ENCODE measurements at places on chromosomes 7 and 10.
A peak's percentile ranks its signal among the peaks of the same experiment; 100 is the strongest.

DNA sequence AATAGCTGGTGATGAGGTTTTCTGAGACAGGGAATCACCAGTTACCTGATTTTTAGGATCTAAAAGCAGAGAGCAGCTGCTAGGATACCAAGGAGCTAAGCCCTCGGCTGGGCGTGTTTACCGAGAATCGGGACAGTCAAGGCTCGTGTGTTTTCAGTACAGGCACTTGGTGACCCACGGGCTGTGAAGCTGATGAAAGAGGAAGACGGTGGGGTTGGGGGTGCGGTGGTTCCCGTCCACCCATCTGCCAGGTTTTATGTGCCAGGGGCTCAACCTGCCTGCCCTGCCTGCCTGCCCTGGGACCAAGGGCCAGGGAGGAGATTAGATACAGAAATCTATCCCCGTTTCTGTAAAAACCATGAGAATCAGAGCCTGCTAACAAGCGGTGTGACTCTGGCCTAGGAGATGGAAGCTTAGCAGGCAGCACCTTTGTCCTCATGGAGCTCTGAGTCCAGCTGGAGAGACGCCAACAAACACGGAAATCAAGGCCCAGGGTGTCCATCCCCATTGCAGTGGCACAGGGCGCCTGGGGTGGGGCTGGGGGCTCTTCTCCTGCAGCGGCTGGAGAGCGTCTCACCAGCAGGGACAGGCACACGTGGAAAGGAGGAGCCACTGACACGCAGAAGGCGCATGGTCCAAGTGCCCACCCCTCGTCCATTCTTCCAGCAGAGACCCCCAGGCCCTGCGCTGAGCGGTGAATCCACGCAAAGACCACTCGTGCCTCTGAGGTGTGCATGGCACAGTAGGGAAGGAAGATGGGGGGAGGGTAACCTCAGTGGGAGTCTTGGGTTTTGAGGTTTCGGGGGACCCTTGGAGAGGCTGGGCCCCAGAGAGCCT lies 265.0 kb upstream of the TCERG1L start:
- DNase-seq: no peak

DNA sequence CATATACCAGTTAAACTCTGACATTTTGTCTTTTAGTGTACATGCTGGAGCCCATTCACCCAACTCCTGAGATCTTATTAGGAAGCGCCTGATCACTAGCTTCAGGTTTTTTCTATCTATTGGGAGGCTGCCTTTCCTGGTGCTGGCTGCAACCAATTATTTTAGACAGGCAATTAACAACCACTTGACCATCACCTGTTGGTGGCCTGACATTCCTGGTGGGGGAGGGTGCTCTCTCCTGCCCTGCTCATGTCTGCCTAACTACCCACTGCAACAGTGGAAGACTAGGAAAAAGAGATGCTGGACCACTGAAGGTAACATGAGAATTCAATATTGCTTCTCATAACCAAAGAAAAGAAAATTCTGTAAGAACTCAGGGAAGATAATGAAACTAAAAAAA lies 190.3 kb upstream of the GRM3 start:
- DNase-seq: no peak

DNA sequence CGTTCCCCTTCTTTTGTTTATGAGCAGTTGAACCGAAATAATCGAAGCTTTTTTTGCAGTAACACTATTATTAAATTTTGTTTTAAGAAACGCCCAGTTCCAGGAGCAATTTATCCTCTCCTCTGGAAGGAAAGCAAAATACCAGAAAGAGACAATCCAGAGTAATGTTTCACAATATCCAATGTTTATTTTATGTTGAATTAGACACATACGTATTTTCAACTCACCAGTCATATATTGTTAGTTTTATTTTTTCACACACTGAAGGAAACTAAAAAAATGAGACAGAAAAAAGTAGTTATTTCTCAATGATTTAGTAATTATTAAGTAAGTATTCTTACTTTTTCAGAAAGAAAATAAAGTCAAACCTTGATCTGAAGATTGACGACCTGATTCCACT lies 85.1 kb downstream of the MYOF start:
- DNase-seq: no peak

DNA sequence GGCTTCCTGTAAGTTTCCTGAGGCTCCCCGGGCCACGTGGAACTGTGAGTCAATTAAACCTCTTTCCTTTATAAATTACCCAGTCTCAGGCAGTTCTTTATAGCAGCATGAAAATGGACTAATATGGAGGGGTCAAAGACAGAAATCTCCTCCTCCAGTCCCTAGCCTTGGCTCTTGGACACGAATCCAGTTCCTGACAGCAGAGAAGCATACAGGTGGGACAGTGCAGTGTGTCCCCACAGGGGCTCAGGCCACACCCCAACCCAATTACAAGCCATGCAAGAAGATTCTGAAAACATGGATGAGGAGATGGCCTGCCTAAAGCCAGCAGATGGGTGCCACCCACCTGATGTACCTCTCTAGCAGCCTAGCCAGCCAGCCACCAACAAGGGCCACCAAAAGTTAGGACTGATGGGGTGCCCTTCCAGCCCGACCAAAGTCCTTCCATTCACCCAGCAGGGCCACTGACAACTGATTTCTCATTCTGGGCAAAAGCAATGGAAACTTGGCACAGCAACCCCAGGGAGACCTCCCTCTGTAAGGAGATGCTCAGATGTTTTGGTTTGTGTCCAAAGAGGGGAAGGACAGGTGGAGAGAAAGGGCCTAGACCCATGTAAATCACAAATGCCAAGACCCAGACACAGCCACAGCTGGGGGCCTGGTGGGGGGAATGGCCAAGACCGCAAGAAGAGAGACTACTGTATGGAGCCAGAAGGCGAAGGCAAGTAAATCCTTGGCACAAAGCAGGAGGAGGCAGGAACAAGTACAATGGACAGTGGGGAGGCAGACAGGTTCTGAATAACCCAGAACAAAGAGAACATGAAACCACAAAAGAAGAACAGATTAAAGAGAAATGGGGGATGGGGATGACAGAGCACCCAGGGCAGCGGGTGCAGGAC lies 13.6 kb downstream of the GPRIN2 start:
- DNase-seq: peak; percentile 58

DNA sequence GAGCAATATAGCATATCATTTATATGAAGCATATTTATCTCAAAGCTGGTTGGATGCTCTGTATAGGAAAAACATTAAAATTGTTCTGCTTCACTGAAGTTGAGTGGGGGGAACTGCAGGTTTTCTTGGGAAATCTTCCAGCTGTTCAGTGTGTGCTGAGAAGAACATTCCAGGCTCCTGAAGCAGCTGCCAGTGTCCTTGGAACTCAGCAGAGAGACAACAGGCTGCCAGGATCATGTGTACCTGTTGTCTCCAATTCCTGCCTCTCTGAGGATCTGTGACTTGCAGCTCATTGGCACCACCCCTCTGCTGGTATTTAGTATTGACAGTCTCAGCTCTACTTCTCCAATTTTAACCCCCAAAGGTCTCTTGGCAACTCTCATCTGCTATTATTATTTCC lies 42.3 kb upstream of the PRKG1 start:
- DNase-seq: no peak

DNA sequence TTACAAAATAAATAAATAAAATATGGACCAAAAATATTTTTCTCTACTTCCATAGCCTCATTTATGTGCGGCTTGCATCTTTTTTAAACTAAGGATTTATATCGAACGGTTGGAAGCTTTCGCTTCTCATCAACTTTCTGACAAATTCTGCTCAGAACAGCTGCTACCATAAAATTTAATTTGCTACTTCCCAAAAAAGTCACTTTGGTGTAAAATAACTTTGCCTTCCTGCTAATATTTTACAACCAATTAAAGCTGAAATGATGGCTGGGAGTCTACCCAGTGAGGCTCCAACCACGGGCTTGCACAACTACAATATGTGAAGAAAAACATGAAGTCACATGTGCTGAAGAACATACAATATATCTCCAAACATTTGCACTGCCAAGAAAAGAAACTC lies 253.1 kb upstream of the NEBL start:
- DNase-seq: no peak

DNA sequence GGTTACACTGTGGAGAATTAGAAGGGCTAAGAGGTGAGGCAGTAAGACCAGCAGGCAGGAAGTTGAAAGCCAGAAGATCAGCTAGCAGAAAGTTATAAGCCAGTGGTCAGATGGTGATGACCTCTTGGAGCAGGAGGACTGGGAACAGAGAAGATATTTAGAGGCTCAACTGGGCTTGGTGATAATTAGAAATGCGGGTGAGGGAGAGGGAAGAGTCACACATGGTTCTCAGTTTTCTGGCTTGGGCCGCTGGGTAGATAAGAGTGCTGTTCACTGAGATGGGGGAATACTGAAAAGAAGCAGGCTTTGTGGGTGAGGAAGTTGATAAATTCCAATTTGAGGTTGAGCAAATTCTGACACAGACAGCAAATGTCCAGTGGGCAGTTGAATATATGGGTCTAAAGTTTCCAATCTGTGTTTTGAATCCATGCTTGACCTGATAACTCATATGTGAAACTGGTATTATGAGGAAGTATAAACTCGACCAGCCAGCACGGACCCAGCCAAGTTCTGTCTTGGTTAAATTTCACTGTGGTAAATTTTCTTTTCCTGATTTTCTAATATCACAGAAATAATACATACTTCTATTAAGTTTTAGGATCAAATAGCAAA lies 22.7 kb downstream of the LSMEM1 start:
- no peak for DNase-seq

DNA sequence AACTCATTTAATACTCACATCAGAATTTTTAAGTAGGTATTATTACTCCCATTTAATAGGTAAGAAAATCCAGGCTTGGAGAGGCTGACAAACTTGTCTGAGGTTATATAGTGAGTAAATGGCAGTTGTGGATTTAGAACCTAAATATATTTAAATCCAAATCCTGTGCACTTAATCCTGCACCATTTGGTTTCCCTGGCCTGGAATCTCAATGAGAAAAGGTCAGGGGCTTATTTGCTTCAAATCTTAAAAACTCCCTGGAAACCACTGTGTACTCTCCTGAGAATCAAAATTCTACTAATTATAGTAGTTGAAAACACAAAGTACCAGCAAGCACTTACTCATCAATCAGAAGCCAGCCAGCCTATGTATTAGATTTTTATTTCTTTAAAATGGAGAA lies 97.7 kb downstream of the DNMBP start:
- no peak for DNase-seq

DNA sequence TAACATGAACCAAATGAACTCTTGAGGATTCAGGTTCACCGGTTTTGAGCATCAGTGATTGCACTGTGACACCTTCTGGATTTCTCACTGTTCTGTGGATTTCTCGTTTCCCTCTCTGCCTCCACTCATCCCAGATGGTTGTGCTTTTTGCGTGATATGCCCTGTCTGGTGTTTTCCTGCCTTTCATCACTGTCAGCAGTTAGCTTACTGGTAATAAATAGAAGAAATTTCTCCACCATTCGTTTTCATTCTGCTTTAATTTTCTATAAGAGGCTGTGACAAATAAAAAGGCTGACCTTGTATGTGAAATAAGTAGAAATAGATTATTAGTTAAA lies 16.2 kb downstream of the BPGM start:
- DNase-seq: no peak

GRCh38 chr7:79176859-79177477 lies 276.5 kb downstream of the MAGI2 start:
- DNase-seq: no peak

- no peak for DNase-seq
These were observed 81.6 kb upstream of the MSRB2 start for GRCh38 chr10:23013581-23014335.

- no peak for DNase-seq
These were observed 23.1 kb downstream of the GNG11 start for GRCh38 chr7:93944673-93945072.

DNA sequence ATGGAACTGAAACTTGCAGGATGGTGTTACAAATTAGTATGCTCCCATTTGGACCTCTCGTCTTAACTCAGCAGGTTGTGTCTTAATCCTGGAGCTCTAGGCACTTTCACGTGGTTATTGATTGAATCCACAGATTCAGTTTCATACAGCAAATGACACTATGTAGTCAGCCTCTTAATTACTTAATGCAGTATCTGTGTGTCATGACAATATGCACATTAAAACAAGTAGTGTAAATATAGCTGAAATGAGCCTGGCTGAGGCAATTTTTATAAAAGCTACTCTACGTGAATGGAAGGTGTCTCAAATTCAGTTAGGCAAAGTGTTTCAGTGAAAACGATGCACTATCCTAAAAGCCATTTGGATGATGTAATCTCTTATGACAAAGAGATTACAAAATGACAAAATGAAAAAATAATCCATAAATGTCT lies 86.8 kb downstream of the CD36 start:
- DNase-seq: no peak

- no peak for DNase-seq
These were observed 36.6 kb upstream of the IGFBP3 start for GRCh38 chr7:45957721-45958120.

DNA sequence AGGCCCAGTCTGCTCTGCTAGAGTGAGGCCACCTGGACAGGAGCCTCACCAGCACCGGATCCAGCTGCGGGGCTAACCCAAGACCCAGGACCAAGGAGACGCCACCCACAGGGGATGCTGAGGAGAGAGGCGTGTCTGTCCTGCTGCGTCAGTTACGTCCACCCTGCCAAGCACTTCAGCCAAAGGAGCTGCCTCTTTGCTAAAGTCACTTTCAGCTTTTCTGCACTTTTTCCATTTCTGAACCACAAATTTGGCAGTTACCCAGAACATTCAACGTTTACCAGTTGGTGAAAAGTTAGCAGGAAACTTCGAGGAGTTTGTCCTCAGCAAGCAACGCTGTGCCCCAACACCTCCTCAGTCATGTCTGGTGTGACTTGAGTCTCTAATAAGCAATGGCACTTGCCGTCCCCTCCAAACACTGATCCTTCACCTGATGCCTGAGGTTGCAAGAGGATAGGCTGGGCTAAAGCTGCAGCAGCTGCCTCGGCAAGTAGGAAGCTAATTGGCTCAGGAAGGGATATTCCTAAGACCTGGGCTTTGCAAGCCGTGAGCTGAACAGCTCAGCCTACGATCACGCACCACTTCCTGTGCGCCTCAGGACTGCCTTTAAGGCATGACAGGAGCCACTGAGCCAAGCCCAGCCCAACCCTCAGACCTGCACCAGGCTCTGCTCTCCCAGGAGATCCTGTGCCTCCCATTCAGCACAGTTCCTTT lies 40.1 kb downstream of the KCNH2 start:
- peak; percentile 49 for DNase-seq

DNA sequence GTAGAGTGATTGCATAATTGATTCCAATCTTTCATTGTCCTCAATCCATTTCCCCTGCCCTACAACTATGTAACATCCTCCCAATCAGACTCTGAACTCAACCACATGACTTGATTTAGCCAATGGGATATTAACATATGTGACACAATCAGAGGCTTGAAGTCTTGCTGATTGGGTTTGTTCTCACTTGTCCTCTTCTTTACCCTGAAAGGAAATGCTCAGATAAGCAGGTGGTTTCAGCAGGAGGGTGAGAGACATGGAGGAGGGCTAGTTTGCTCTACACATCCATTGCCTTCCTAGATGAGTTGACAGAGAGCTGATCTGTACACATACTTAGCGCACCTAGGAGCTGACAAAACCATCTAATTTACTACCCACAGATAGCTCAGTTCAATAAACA lies 669.4 kb downstream of the NRG3 start:
- no peak for DNase-seq
